ENCODE measurements at places on chromosomes 7 and 10.

- no peak for DNase-seq
Observed at GRCh38 chr7:28107960-28108359, 72.6 kb downstream of the JAZF1 start.

- no peak for DNase-seq
Observed at GRCh38 chr10:42979721-42980467, 97.0 kb upstream of the RET start.

DNA sequence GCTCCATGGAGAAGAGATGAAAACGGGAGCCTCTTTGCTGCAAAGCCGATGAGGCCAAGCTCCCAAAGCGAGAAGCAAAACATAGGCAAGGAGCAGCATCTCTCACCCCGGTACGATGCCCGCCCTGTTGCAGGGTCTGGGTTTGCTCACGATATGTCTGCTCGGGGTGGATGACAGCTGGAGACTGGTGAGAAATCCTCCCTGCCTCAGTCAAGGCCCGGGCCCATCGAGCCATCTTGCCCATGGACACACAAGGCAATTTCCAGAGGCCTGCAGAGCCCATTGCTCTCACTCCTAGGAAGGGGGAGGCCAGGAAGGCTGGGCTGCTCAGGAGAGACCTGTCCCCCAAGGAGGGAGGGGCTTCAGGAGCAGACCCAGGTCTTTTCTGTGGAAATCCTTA is 391.7 kb upstream of the SHH start:
- no peak for DNase-seq

- peak; percentile 47 for DNase-seq
Observed at GRCh38 chr7:80244206-80244916, 109.7 kb downstream of the GNAI1 start.

DNA sequence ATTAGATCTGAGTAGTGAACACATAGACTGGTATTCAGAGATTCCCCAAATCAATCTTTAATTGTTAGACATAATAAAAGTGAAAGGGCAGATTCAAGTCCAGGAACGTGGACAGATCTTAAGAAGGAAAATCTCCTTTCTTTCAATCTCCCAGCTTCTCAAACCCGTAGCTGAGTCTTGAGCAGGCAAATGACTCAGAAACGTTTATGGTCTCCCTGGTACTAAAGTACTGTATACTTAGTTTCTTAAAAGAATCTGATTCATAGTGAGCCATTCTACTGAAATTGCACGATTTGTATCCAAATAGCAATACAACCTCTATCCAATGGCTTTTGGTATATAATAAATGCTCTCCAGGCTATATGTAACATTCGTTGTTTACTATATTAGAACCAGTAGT is 140.4 kb upstream of the RHEB start:
- no peak for DNase-seq

GRCh38 chr7:142603870-142604448 is 145.3 kb upstream of the PRSS1 start:
- DNase-seq: peak; percentile 87

DNA sequence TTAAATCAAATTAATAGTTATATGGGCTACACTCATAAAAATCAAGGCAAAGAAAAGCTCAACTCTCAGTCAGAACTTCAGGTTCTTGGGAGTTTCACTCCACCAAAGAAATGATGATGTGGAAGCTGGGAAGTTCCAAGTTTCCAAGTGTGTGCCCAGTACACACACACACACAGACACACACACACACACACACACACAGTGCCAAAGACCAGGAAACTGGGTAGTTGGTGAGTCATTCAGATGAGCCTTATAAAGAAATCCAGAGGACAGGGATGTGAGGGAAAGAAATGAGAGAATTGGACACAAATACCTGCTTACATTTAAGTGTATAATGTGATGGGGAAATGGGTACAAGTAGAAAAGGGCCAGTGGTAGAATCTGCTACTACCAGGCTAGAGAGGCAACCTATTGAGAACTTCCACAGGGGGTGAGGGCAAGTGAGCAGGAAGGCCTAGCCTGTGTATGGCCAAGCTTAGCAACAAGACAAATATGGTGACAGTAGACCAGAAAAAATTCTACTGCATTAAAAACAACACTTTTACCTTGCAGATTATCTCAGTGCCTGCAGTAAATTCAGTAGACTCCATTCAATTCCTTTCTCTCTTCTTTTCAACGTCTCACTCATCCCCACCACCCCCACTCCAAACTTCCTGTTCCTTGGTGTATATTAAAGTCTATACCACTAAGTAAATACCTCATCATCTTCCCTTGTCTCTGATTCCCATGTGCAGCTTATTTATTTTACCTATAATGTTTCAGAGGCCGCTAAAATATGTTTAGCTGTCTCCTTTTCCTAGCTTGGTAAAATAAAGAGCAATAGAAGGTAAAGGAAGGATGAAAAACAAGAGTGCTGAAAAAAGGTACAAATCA is 95.0 kb downstream of the CABCOCO1 start:
- DNase-seq: peak; percentile 18

- DNase-seq: no peak
Observed at GRCh38 chr7:106371629-106372028, 86.8 kb upstream of the NAMPT start.

GRCh38 chr7:112763298-112763697 is 26.9 kb downstream of the TMEM168 start:
- DNase-seq: no peak

DNA sequence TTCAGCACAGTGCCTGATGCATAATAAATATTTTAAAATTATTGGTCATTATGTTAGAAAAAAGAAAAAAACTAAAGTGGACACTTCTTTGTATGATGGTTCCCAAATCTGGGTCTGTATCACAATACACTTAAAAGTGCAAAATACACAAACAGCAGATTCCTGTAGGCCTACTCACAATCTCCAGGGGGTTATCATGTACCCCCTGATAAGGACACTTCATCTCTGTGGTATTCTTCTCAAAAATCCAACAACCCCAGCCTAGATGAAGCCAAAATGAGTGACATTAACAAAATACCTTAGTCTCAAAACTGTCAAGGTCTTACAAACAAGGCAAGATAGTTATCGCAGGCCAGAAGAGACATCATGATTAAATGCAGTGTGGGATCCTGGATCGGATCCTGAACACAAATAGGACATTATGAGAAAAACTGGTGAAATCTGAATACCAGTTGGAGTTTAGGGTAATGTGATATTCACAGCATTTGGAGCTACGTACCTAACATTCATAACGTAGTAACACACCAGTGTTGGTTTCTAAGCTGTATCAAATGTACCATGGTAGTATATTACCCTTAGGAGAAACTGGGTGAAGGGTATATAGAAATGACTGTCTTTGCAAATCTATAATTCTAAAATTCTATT is 45.2 kb downstream of the NSUN6 start:
- no peak for DNase-seq

DNA sequence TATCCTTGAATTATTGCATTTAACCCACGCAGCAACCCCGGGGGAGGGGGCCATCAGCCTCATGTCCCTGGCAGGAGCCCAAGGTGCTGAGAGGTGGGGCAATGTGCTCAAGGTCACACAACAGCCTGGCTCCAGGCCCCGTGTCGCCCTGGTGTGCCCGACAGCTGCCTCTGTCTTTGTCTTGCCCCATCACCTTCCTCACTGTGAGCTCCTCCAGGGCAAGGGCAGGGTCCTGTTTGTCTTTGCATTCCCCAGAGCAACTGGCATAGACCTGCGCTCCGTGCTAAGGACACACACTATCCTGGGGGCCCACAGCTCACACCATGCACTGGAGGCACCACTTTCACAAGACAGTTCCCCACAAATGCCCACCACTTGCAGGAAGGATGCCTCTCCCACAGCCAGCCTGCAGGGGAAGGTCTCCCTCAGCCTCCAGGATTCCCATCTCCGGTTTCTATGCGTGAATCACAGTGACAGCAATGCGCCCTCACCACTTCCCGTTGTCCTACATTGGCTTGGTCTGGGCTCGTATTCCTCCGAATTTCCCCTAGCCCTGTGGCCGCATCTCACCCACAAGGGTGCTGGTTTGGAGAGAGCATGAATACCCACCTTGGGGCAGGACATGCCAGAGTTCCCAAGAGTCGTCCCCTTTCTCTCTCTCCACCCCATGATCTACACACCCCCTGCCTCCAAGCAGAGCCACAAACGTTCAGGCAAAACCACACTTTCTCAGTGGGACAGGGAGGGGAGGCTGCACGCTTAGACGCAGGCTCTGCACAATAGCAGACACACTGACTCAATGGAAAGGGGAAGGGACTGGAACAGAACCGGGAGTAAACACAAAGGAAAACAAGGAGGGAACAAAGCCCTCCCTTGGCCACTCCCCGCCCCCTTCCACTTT is 10.3 kb downstream of the ITPRIP start:
- peak; percentile 82 for DNase-seq

GRCh38 chr7:131974671-131975070 is 418.2 kb upstream of the PODXL start:
- no peak for DNase-seq

DNA sequence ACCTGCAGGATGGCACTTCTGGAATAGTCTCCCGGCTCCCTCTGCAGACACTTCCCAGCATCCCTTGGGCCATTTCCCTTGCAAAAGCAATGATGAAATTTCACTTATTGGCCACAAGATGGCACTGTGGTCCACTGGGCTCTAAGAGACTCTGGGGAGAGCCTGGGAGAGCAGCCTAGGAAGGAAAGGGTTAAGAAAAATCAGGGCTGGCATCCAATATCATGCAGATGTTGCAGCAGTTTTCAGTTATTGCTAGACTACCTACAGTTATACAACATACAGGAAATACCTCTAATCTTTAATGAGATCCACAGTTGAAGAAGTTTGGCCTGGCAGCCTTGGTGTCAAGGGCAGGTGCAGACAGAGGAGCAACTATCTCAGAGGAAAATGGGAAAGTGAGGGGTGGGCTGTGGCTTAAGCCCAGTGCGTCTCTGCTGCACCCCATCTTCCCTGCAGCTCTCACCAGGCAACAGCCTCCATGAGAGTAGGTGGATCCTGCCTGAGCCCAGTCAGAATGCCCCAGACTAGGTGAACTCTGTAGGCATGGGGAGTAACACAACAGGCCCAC is 100.2 kb upstream of the PRSS58 start:
- DNase-seq: peak; percentile 87

DNA sequence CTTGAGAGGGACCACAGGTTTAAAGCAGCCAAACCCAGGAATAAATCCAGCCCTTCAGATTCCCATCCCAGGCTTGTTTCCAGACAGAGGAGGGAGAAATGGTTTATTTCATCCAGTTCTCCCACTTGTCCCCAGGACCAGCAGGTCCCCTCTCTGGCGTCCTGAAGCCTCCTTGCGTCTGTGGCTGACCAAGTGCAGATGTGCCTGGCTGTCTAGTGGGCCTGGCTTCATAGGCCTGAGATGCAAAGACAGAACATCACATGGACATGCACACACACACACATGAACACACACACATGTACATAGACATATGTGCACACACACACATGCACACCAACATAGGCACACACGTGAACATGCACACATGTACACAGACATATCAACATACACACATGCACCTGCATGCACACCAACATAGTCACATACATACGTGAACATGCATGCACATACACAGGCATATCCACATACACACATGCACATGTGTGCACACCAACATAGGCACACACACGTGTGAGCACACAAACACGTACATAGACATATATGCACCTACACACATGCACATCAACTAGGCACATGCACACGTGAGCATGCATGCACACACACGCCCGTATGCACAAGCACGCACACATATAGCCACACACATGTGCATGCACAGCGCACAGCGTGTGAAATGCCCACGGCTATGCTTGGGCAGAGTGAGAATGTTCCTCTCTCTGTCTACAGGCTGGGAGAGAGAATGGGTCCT is 10.7 kb downstream of the FOXL3 start:
- no peak for DNase-seq

- DNase-seq: peak; percentile 45
Observed at GRCh38 chr7:139995017-139995915, 67.5 kb downstream of the PARP12 start.
